ENCODE measurements at places on chromosomes 13 and 19. TPM values are rescaled to one million over a fixed set of nuclear protein-coding genes. Genes with fewer than 3 reads are reported as not detected.

The CYP2S1 gene
- polyA plus RNA-seq, result 0.44 TPM

The ATCAY gene
- 0.44 TPM for polyA plus RNA-seq

The CYP2B6 gene
- polyA plus RNA-seq, result 2.0 TPM

The PPP5C gene
- polyA plus RNA-seq, result 118 TPM

The STAP2 gene
- 31.4 TPM for polyA plus RNA-seq

The SIGLEC14 gene
- polyA plus RNA-seq, result 0.54 TPM

Measured in renal pelvis (tissue), 12 donors.